ENCODE measurements at places on chromosomes 3 and 15.

DNA sequence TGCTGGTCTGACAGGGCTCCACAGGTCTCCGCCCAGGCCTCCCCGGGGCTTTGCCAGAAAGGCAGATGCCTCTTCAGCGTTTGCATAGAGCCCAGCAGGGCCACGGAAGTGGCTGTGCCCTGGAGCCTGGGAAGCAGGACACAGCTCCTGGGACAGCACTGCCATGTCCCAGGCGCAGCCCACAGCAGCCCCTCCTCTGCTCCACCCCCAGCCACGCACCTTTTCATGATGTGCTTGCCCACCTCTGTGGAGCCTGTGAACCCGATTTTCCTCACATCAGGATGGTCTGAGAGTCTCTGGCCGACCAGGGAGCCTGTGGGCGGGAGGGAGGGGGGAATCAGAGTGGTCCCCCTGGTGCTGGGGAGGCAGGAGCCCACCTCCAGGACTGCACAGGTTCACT lies 33.9 kb upstream of the SLC41A3 start:
- no peak for DNase-seq

DNA sequence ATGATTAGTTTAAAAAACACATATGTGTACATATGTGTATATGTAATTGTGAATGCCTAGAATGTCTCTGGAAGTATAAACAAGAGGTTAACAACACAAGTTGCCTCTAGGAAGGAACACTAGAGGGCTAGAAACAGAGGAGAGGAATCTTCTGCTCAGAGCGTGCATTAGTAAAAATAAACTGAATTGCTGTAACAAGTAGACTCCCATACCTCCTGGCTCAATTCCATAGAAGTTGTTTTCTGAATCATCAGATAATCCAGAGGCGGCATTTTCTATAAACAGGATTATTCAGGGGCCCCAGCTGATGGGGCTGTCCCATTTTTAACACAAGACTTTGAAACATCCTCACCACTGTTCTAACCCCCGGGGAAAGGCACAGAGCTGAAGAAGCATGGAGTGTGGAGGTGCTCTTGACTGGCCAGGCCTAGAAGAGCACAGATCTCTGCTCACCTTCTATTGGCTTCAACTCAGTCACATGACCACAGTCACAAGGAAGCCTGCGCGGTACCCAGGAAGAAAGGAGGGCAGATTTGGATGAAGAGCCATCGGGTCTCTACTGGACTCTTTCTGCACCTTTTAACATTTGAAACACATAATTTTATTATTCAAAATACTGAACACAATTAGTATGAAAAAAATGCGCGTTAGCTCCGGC lies 145.7 kb downstream of the TLE3 start:
- DNase-seq, result no peak

DNA sequence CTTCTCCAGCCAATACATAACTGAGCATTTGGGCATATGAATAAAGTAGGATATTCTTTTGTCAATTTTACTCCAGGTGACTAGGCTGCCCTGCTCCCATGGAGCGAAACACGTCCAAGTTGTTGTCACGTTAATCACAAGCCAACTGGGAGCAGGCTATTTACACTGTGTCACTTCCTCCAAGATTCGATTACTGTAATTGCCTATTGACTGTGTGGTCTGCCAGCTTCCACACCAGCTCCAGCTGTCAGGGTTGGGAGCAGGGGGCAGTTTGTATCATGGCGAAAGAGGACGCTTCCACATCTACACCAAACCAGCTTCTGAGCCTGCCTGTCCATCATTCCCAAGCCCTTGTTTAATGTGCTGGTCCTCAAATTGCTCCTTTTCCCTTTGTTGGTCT lies 89.2 kb upstream of the RORA start:
- DNase-seq, result no peak

- DNase-seq, result no peak
Measured at GRCh38 chr15:96029172-96029571, 301.3 kb upstream of the NR2F2 start.

GRCh38 chr15:71273731-71274447 lies 158.6 kb downstream of the THSD4 start:
- no peak for DNase-seq

DNA sequence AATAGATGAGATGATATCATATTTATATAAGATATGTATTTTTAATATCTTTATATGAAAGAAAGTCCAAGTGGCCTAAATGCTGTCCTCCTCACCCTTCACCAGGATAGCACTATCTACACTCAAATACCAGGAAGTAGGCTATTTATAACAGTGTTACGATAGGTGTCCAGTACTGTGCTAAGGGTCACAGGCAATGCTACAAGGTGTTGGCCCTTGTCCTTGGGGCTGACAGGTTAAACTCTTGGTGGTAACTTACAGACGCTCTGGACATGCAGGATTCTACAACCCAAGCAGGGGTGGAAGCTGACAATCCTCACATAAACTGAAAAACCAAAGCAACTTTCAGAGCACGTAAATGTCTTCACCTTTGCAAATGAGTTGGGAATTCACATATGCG lies 22.3 kb downstream of the NCEH1 start:
- no peak for DNase-seq

DNA sequence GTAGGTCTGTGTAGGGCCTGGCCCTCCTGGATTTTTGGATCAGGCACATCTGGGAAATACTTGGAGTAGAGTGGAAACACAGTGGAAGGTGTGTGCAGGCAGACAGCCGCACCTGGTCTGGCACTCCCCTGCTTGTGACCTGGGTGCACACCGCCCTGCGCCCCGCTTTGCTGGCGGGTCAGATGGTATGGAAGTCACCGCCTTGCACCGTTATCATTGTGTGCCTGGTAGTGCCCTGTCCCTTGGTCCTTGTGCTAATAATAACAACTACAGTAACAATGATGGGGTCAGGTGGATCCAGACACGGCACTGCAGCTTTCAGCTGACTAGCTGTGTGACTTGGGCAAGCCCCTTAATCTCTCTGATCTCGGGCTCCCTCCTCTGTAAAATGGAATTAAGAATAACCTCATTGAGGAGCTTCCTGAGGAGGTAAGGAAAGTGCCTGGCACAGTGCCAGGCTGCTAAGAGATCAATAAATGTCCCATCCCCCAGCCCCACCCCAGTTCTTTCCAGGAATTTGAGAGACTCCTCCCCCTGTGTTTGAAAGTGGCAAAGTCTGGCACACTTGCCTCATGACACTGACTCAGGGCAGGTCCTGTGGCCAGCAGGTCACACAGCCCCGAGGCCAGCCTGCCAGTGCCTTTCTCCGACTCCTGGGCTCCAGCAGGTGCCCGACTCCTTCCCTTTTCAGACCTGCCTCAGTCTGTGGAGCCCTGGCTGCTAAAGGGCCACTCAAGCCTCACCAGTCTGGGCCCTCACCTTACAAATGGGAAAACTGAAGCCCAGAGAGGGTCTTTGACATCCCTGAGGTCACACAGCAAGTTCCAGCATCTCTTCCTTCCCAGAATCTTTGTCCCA lies 9.8 kb downstream of the ISG20 start:
- no peak for DNase-seq

- DNase-seq, result no peak
Measured at GRCh38 chr3:188184649-188185048, 30.7 kb downstream of the LPP start.

DNA sequence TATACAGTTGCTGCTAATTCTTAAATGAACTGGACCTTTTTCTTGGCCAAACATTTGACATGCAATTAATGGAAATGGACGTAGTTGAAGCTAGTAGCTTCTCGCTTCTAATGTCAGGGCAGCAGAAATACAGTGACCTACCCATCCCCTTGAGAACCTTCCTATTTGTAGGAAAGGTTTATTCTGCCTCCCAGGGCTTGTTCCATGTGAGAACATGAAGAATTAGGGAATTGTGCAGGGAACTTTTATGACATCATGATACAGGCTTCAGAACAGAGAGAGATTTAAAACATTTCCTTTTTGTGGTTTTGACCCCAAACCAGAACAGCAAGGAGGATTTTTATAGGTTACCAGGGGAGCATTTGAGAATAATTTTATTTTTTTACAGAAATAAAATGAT lies 406.6 kb upstream of the PPP2R3A start:
- DNase-seq, result no peak

GRCh38 chr3:48952510-48953118 lies 34.0 kb downstream of the ARIH2 start:
- no peak for DNase-seq

GRCh38 chr3:128804017-128804810 lies 75.2 kb upstream of the ACAD9 start:
- DNase-seq, result no peak

DNA sequence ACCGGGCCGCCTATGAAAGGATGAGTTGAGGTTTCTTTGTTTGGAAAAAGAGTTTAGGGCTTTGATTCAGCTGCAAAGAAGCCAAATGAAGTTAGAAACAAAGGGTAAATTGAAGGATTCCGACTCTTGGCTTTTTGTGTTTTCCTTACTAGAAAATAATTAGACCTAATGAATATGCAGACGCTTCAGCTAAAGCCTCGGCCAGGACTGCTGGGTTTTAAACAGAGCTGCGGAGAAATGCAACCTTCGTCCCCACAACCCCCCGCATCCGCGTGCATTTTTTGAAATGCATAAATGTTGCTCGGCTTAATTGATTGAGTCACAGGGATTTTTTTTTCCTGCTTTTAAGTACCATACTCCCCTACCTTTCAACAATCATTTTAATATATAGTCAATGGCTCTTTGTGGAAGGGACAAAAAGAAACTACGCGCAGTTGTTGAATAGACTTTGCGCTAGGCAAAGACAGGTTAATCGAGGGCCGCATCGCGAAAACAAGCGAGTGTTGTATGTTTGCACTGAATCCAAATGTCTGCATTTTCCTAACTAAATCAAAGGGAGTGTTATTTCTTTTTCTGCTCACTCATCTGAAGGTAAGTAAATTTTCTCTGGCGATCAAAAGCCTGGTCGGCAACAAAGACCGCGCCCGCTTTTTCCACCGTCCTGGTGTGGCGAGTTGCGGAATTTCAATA lies 1.3 kb upstream of the ZIC4 start:
- no peak for DNase-seq

DNA sequence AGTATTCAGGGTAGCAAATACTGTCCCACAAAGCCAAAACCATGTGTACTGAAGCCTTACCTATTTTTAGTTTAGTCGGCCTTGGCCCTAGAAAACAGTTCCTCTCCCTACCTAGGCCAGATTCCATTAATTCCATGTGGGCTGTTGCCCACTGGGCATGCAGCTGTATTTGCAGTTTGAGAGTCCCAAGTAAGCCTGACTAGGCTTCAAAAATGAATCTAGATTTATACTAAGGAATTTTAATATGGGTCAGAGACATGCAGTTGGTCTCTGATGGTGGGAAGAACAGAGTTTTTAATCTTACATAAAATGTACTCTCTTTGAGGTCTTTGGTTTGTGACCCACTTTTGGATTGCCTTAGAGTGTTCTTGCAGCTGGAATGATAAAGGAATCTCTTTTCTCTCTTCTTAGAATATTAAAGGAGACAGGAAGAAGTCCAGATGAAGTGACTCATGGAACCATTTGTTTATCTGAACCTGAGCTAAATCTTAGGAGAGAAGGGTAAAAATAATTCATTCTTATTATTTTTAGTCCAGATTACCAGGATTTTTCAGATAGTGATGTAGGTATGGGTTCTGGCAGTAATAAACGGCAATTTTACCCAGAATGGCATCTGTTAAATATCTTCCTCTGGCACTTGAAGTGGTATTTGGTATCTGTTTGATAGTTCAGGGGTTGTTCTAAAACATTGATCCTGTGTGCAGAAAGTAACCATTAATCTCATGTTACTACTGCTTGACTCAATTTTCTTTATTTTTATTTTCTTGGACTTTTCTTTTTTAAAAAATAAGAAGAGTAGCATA lies 33.8 kb downstream of the GLCE start:
- no peak for DNase-seq

- DNase-seq, result no peak
Measured at GRCh38 chr3:12775226-12775625, 16.2 kb upstream of the TMEM40 start.

DNA sequence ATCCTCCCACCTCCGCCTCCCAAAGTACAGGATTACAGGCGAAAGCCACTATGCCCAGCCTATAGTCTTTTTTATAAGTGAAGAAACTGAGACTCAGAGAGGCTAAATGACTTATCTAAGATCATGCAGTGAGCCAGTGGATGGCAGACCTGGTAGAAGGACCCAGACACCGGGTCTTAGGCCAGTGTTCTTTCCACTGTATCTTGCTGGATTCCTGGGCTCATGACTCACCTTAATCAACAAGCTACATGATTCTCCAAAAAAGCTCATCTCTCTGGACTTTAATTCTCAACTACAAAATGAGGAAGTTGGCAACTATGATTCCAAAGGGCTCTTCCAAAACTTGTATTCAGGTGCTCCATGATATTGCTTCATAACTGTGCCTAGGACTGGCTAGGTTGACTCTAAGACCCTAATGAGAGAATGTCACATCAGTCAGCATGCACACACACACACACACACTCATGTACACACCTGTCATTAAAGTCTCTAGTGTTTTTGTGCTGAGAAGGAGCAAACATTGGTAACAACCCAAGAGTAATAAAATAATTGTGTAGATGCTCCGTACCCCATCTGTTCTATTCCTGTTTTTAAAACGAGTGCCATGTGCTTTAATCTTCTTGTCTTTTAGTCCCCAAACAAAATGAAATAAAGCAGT lies 89.7 kb upstream of the SLC4A7 start:
- no peak for DNase-seq

GRCh38 chr15:92155934-92156333 lies 237.7 kb upstream of the ST8SIA2 start:
- no peak for DNase-seq

GRCh38 chr3:115146032-115146417 lies 1.1 kb downstream of the ZBTB20 start:
- DNase-seq, result peak; percentile 64

GRCh38 chr15:64099379-64099778 lies 3.6 kb downstream of the SNX1 start:
- DNase-seq, result no peak

DNA sequence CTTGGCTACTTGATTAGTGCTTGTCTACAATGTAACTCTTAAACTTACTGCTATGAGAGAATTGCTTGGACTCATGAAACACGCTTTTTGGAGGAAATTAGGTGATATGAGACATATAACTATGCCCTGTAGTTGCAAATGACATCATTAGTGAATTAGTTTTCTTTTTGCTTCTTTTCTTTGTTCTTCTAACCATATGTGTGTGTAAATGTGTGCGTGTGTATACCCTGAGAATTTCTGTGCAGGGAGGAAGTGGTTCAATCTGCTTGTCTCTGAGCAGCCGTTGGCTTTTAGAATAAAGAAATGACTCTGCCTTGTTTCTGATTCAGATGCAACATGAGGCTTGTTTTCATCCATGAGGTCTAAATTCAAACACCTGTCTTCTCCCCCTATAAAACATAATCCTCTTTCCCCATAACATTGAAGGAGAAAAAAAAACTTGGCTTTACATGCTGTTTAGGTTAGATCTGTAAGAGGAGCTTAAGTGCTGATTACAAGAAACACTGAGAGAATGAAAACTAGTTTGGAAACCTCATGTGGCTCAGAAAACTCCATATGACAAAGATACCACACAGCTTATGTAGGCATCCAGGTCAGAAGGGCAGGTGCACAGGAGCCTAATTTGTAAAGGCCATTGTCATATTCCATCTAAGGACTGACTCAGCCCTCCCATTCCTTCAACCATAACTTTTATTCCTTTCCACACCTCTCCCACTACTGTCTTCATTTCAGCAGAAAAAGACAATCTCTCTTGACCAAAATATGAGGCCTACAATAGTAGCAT lies 30.5 kb upstream of the BLM start:
- no peak for DNase-seq
